ENCODE measurements at places on chromosomes 7 and 10. TPM values are rescaled to one million over a fixed set of nuclear protein-coding genes. Genes with fewer than 3 reads are reported as not detected.

GFRA1 gene
- total RNA-seq: not detected

TACC2 gene
- total RNA-seq: not detected

SEMA3C gene
- not detected for total RNA-seq

FRMD4A gene
- 0.94 TPM for total RNA-seq

CYP26C1 gene
- 0.11 TPM for total RNA-seq

WNT2 gene
- not detected for total RNA-seq

UNCX gene
- total RNA-seq: not detected

SPDYE8 gene
- total RNA-seq: not detected

SERPINE1 gene
- 0.47 TPM for total RNA-seq

TYW1 gene
- 17.8 TPM for total RNA-seq

STOX1 gene
- 0.42 TPM for total RNA-seq

PTPRZ1 gene
- not detected for total RNA-seq

LFNG gene
- 136 TPM for total RNA-seq

GCK gene
- not detected for total RNA-seq

IFIT2 gene
- total RNA-seq: 7.3 TPM

ACHE gene
- total RNA-seq: not detected

ASZ1 gene
- not detected for total RNA-seq

PAX4 gene
- total RNA-seq: not detected

WASHC2C gene
- 42.9 TPM for total RNA-seq

HOXA9 gene
- total RNA-seq: not detected

LRRC17 gene
- total RNA-seq: 0.21 TPM

WNT8B gene
- 0.37 TPM for total RNA-seq

CDHR3 gene
- 0.92 TPM for total RNA-seq

CALHM1 gene
- total RNA-seq: 1.8 TPM

FAM25A gene
- not detected for total RNA-seq

AGAP4 gene
- 22.6 TPM for total RNA-seq

CLRN3 gene
- total RNA-seq: not detected

ZNHIT1 gene
- total RNA-seq: 58.4 TPM

ZFYVE27 gene
- total RNA-seq: 23.8 TPM

KIF5B gene
- total RNA-seq: 61.5 TPM

TNKS2 gene
- total RNA-seq: 27.5 TPM

C10orf62 gene
- not detected for total RNA-seq

NEURL1 gene
- total RNA-seq: 1.1 TPM

LBX1 gene
- total RNA-seq: not detected

GHRHR gene
- total RNA-seq: not detected

PCGF5 gene
- 46.7 TPM for total RNA-seq

Measured in activated CD8-positive, alpha-beta T cell treated with anti-CD3 and anti-CD28 coated beads, Interleukin-2, amount 10 ng/mL, durations not matched to agents 7 days and 5 days (primary cell).